ENCODE measurements at places on chromosomes 11 and 22.

GRCh38 chr11:2539371-2540222 lies 94.8 kb downstream of the KCNQ1 start:
- DNase-seq = no peak

GRCh38 chr11:131284041-131284440 lies 86.4 kb upstream of the NTM start:
- DNase-seq = no peak

- no peak for DNase-seq
These were observed 4.7 kb downstream of the FOSL1 start for GRCh38 chr11:65895482-65895981.

DNA sequence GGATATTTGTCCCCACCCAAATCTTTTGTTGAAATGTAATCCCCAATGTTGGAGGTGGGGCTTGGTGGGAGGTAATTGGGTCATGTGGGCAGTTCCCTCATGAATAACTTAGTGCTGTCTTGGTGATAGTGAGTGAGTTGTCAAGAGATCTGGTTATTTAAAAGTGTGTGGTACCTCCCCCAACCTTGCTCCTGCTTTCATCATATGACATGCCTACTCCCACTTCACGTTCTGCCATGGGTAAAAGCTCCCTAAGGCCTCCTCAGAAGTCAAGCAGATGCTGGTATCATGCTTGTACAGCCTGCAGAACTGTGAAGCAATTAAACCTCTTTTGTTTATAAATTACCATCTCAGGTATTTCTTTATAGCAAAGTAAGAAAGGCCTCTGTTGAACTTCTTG lies 30.6 kb downstream of the AAMDC start:
- no peak for DNase-seq

DNA sequence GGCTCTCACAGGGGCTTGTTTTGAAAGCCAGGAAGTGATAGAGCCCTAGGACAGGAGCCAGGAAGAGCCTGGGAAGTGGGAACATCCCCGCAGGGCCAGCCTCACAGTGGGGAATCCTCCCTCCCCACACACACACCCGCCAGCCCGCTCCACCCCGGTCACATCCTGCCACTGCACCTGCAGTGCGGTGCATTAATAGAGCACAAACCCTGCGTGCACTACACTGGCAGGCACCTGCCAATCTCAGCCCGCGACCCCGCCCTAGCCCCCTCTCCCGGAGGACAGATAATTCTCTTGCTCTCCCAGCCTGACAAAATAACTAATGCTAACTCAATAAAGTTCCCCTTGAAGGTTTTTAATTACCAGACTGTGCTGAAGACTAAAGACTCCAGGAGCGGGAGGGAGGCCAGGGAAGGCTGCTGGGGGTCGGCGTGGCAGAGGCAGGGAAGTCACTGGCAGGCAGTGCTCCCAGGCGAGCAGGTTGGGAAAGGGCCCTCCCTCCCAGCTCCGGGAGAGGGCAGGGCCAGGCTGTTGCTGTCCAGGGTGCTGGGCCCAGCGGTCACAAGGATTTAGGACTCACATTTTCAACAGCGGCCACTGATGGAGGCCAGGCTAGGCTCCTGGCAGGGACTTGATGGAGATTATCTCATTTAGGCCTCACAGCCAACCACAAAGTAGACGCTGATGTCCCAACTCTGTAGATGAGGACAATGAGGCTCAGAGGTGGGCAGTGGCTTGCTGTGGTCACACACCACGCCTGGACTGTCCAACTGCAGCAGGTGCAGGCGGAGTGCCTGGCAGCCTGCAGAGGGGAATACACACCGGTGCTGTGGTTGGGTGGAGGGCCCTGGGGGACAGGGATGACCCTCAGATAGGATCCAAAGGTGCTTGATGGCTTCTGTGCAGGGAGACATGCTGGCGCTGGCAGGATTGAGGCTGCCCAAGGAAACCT lies 23.9 kb upstream of the TCF20 start:
- peak; percentile 17 for DNase-seq
